ENCODE measurements at places on chromosomes 13 and 19. TPM values are rescaled to one million over a fixed set of nuclear protein-coding genes. Genes with fewer than 3 reads are reported as not detected.

ATP12A gene
- total RNA-seq, result 0.09 TPM

NOVA2 gene
- total RNA-seq, result 0.09 TPM

CBARP gene
- total RNA-seq, result 1.1 TPM

MTIF3 gene
- total RNA-seq, result 43.0 TPM

HPN gene
- total RNA-seq, result not detected

CAPN12 gene
- 4.9 TPM for total RNA-seq

All from activated CD4-positive, alpha-beta T cell treated with anti-CD3 and anti-CD28 coated beads for 36 hours (primary cell).